Epithelial cell of esophagus (primary cell): ENCODE measurements at places on chromosomes 1 and 21.
A peak's percentile ranks its signal among the peaks of the same experiment; 100 is the strongest.

DNA sequence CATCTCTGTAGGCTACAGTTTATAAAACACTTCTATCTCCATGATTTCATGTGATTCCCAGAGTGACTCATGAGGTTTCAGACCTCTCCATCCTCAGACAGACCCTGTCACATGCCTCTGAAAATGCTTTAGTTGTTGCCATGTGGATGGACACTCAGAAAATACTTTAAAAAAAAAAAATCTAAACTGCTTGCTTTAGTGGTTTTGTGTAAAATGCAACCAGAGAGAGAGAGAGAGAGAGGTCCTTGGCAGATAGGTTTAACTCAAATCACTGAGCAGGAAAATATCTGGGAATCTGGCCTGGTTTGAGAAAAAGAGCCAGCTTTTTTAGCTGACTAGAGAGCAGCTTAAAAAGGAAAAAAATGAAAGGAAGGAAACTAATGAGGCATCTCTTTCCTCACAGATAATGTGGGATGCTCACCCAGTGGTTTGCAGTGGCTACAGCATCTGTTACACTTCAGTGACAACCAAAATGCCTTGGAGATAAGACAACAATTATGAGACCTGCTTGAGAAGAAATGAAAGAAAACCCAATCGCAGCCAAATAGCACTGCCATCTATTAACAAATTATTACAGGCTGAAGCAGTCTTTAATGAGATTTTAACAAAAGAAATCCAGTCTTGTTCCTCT lies 54.6 kb upstream of the SYT14 start:
- no peak for DNase-seq

GRCh38 chr1:233960386-233960785 lies 55.9 kb downstream of the SLC35F3 start:
- no peak for DNase-seq

GRCh38 chr1:6953907-6954364 lies 168.7 kb downstream of the CAMTA1 start:
- DNase-seq = no peak

GRCh38 chr1:53573522-53573921 lies 114.3 kb downstream of the DMRTB1 start:
- no peak for DNase-seq

DNA sequence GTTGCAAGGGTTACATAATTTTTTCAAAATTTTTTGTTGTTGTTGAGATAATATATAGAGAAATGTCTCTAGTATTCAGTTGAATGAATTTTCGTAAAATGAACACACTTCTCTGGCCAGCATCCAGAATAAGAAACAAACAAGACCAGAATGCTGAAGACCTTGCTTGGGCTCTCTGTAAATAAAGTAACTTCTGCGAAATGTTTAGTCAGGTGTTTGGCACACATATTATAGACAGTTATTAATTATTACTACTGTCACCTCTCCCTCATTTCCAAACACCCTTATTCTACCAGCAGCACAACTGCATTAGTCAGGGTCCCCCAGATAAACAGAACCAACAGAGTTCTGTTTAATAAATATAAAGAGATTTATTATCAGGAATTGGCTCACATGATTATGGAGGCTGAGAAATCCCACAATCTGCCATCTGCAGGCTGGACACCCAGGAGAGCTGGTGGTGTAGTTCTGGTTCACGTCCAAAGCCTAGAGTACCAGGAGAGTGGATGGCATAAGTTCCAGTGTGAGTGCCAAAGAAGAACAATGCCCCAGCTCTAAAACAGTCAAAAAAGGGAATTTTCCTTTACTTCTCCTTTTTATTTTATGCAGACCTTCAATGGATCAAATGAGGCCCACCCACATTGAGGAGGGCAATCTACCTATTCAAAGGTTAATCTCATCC lies 44.1 kb upstream of the KCND3 start:
- DNase-seq = no peak

- no peak for DNase-seq
Observed at GRCh38 chr1:6170742-6171201, 9.3 kb downstream of the CHD5 start.

DNA sequence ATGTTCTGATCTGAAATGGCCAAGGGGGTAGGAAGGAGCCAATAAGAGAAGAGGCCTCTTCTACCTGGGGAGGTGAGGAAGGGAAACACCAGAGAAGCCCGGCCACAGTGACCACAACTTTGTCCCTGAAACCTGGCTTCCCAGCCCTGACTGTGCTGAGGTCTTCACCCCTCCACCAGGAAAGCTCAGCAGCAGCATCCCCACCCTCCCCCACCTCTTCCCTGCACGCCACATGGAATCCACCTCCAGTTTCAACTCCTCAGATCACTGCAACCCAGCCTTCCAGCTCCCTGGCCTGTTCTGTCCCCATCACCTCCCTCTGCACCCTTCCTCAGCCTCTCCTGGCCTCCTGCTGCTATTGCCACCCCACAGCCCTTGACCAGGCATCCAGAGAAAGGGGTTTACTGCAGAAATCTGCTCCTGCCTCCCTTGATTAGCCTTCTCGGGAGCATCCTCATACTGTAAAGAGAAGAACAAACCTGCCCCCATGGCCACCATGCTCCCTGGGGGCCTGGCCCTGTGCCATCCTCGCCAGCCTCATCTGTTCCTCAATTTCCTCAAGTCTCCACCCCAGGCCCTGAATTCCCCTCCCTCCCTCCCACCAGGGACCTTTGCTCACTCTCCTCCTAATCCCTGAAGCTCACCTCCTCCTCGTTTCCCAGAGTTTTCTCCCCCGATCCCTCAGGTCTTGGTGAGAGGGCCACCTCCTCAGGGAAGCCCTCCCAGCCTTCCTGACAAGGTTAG lies 450.9 kb downstream of the MATN1 start:
- DNase-seq = no peak

GRCh38 chr1:229381234-229381633 lies 38.4 kb upstream of the CCSAP start:
- DNase-seq = no peak

DNA sequence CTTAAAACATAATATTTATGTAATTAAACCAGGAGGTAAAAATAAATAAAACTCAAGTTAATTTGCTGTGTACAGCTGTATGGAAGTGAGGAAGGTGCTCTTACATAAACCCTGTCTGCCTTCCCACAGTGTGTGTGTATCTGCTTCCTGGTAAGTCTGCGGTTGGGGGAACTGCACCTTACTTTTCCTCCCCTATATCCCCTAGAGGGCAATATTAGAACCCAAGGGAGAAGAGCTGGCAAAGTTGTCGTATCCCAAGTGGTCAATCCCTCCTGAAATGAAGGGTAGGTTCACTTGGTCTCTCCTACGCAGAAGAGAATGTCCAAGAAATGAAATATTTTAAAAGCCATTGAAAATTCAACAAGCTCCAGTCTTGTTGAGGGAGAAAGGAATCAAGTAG lies 17.8 kb upstream of the JAK1 start:
- no peak for DNase-seq

- no peak for DNase-seq
Observed at GRCh38 chr1:107933736-107934135, 31.2 kb downstream of the VAV3 start.

GRCh38 chr1:36653850-36654249 lies 171.1 kb upstream of the CSF3R start:
- peak; percentile 41 for DNase-seq

- DNase-seq = peak; percentile 24
Observed at GRCh38 chr1:53783056-53783455, 44.1 kb upstream of the GLIS1 start.

GRCh38 chr21:31505975-31506374 lies 153.5 kb upstream of the SOD1 start:
- no peak for DNase-seq

DNA sequence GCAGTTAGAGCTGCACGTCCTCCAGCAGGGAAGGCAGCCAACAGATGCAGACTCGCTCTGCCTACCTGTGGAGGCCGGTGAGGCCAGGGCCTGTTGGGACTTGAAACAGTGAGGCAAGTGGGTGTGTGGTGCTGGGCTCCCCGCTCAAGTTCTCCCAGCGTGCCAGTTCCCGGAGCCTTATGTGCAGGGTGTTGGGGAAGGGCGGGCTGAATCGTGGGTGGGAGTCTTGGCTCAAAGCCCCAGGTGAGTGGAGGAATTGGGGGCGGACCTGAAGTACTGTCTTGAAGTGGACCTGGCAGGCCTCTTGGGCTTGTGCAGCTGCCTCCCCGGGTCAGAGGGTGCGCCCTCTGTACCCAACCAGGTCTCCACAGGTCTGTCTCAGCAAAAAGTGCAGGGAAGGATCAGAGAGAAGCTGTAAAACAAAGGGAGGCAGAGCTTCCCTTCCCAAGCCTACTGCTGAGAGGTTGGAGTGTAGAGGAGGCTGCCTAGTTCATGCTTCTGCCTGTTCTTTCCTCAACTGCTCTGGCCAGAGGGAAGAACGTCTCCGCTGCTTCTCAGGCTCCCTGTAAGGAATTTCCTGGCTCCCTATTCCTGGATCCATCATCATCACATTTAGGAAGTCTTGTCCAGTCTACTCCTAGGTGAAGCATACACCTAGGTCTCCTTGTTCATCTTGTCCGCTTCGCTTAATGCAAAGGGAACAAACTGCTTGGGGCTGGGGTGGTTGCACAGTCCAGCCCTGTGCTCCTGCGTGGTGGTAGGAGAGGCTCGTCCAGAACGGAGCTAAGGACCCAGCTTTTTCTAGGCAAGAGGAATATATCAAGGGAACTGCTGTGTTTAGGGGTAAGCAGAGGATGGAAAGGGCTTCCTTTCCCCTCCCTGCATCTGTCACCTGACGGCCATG lies 14.9 kb downstream of the UTP11 start:
- peak; percentile 99 for DNase-seq

- DNase-seq = no peak
Observed at GRCh38 chr1:243827206-243827605, 22.8 kb downstream of the AKT3 start.

DNA sequence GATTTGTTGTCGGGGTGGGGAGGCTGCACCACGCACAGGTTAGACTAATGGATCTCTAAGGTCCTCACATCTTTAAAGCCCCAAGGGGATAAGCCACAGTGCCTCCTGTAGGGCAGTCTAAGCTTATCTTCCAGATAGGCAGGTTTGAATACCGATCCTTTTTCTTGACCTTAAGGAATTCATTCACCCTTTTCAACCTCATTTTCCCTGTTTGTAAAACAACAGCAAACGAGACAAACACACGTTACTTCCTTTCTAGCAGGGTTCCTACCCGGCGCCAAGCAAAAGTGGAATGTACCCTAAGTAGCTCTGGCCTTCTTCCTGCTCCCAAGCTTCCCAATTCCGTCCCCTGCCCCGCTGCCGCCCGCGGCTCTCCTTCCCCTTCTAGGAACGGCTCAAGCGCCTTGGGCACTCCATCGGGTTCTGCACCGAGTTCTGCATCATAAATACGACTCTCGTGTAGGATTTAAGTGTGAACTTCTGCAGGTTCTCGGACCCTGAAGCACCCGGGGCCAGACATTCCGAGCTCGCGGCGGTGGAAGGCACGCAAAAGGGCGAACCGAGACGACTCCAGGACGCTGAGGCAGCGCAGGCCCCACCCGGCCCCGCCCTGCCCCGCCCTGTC lies 548 bp upstream of the CDC20 start:
- DNase-seq = peak; percentile 61

DNA sequence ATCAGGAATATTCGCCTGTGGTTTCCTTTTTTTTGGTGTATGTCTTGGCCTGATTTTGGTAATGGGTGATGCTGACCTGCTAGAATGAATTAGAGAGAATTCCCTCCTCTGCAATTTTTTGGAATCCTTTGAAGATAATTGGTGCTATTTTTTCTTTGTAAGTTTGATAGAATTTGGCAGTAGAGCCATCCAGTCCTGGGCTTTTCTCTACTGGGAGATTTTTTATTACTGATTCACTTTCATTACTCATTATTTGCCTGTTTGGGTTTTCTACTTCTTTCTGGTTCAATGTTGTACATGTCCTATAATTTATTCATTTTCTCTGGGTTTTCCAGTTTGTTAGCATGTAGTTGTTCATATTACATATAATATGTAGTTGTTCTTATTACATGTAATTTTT lies 48.7 kb downstream of the NTMT2 start:
- DNase-seq = no peak

GRCh38 chr1:202982715-202983430 lies 15.8 kb upstream of the CYB5R1 start:
- DNase-seq = peak; percentile 36

DNA sequence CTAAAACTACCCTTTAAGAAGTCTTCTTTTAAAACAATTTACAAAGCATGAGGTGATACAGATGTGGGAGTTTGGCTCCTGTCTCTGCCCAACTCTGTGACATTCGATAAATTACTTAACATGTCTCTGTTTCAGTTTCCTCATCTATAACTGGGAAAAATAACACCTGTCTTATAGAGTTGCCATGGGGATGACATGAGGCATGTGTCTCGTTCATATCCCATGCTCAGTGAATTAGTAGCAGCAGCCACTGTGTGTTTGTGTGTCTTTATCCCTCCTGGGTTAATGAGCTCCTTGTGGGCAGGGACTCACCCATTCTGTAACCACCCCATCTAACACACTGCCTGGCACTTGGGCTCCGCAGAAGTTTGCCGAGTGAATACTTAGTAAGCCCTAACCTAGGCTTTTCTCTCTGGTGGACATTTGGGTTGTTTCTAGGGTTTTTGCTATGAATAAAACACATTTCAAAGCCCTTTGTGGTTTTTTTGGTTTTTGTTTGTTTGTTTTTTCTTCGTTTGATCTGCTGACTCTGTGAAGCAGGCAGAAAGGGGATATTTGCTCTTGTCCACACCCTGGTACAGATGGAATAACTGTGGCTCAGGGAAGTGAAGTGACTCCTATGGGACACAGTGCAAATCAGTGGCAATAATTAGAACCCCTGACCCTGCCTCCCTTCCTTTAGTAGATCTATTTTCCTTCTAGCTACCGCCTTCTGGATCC lies 797 bp upstream of the KCNJ9 start:
- DNase-seq = no peak

DNA sequence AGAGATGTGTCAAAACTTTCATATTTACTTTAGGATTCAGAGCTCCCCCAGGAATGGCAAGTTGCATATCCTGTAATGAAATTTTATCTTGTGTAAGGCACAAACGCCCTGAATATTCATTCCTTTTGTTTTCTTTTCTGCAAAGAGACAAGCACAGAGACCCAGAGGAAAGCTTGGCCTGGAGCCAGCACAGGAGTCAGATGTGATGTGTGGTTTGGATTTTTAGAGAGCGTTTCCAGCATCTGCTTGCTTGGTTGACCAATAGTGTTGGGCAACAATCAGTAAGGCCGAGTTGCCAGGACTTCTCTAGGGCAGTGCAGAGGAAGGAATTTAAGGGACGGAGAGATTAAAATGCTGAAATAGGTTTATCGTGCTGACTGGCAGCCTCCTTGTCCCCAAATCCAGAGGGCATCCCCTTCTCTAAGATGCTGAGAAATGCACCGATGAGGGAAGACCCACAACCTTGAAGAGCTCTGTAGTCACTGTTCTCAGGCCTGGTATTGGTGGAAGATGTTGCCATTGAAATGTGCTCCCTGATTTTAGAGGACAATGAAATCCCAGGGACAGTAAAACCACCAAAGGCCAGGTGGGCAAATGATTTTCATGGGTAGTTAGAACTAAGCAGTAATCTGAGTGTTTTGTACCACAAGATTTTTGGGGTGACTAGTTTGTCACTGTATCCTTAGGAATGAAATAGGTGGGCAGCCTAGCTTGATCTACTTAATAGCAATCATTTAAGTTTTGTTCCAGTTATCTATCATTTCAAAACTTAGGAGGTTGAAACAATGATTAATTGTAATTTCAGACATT lies 37.9 kb upstream of the RHOU start:
- peak; percentile 31 for DNase-seq
